Motor neuron (in vitro differentiated cells): ENCODE measurements at places on chromosomes 1 and 21. TPM values are rescaled to one million over a fixed set of nuclear protein-coding genes. Genes with fewer than 3 reads are reported as not detected.

GRCh38 chr1:20660363-20660762 is 806 bp downstream of the DDOST start:
- ATAC-seq: no peak

GRCh38 chr1:6149597-6149996 is 30.5 kb downstream of the CHD5 start:
- no peak for ATAC-seq

- no peak for ATAC-seq
Measured at GRCh38 chr1:147636314-147636713, 34.0 kb downstream of the ACP6 start.

DNA sequence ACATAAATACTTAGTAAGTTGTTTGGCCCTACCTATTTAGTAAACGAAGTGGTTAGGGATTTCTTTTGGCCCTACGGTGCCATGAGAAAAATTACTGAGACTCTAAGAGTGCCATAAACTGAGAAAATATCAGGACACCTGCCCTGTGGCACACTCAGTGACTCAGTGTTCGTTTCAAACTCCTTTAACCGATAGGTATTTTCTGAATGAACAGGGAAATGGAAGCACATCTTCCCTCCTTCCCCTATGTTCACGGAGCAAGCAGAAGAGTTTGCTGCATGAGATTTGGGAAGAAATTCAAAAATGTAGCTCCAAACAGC is 134.2 kb downstream of the KAZN start:
- peak; percentile 4 for ATAC-seq

DNA sequence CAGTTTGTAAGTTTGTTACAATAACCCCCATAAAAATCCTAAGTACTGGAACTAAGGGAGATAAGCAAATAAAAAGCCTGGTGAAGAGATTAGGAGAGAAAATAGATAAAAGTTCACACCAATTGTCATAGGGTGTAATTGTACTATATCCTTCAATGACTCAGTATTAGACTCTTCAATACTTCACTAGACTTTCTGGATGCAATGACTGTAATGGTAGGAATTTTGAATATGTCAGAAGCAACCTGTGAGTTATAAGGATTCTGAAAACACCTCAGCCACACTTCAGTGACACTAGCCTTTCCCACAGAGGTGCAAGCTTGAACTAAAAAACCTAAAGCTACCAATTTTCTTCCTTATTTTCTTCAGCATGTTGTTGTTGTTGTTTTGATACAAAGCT is 147.9 kb downstream of the PTGER3 start:
- ATAC-seq: no peak

GRCh38 chr1:228861832-228862180 is 126.5 kb downstream of the RHOU start:
- ATAC-seq: no peak

VCAM1 gene
- total RNA-seq: 1.6 and 1.9 TPM in 2 replicates

CD160 gene
- total RNA-seq: 1.9 and 2.5 TPM in 2 replicates

LIN28A gene
- 0.45 and 0.81 TPM in 2 replicates for total RNA-seq

OR2G3 gene
- 0.43 and 0.61 TPM in 2 replicates for total RNA-seq

PEX14 gene
- total RNA-seq: 18.3 and 18.6 TPM in 2 replicates

PLA2G2A gene
- total RNA-seq: 0.42 and 0.59 TPM in 2 replicates

ZBTB37 gene
- 25.2 and 28.6 TPM in 2 replicates for total RNA-seq

LDLRAD1 gene
- total RNA-seq: 0.34 and 0.43 TPM in 2 replicates

TNFSF4 gene
- total RNA-seq: 1.0 TPM in 1 of 2 replicates, not detected in the other
